ENCODE measurements at places on chromosomes 2 and 18. TPM values are rescaled to one million over a fixed set of nuclear protein-coding genes. Genes with fewer than 3 reads are reported as not detected.

DNA sequence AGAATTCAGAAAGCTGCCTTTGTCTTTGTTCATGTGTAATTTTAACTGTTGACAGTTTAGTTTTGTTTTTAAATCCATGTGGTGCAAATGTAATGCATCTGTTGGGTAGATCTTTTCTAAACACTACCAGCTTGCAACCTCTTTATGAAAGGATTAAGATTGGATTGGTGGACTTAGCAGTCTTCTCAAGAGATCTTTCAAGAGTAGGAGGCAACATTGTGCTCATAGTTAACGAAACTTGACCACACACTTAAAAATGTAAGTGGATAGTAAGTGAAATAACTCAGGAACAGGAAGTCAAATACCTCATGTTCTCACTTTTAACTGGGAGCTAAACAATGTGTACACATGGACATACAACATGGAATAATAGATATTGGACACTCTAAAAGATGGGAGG lies 579.0 kb downstream of the RIT2 start:
- DNase-seq = no peak

DNA sequence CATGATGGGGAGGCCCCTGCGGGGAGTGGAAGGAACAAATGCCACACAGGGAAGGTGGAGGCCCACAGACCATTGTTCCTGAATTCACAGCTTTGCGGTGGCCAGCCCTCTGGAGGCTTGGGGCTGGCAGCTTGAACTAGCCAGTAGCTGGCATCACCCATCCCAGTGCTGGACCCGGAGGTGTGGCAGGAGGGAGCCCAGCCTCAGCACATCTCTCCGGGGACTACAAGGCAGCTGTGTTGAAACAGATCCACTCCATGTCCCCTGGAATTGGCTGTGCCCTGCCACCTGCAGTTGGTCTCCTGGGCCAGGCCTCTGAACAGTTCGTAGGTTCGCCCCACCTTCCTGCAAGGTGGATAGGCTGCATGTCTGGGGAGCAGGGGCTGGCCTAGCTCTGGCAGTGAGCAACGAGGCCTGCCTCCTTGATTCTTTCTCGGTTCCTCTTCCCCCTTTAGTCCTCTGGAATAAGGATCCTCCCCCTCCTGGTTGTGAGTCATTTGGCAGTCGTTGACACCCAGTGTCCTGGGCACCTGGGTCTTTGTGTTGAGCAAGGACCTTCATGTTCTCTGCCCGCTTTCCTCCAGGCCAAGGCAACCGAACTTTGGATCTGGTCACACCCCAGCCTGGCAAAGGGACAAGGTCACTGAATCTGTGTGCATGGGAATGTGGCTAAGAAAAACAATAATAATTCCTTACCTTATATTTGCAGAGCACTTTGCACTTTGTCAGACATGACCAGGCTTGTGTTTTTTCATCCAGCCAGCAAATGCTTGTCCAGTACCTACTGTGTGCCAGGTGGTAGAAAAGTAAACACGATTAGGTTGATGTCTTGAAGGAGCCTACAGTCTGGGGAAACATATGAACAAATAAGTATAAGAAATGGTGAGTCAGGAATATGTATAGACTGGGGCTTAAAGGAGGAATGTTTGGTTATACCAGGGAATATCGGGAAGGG lies 55.0 kb upstream of the MCFD2 start:
- DNase-seq = no peak

SCG2 gene
- 0.31 TPM for total RNA-seq

DSC2 gene
- total RNA-seq = 20.4 TPM

GRCh38 chr18:939166-939565 lies 34.5 kb downstream of the ADCYAP1 start:
- DNase-seq = peak; percentile 66

All from GM23338 (cell line).